HAP-1 (cell line): ENCODE measurements at places on chromosomes 4 and X.
A peak's percentile ranks its signal among the peaks of the same experiment; 100 is the strongest.

DNA sequence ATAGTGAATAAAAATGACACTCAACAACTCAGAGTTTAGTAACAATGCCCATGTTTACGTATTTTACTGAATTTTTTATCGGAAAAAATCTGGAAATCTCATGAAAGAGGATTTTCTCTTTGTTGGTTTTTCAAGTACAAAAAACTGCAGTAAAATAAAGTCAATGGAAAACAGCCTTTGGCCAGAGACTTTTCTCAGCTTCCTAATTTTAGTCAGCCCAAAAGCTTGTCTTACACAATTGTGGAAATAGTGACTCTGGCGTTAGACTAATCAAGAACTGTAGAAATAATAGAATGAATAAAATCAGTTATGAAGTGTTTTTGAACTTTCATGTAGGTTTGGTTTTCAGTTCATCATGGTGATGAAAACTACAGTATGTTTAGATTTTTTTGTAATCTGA lies 234.7 kb downstream of the DKK2 start:
- DNase-seq, result no peak

- DNase-seq, result no peak
These were observed 211.8 kb downstream of the NPFFR2 start for GRCh38 chr4:72243641-72244040.

DNA sequence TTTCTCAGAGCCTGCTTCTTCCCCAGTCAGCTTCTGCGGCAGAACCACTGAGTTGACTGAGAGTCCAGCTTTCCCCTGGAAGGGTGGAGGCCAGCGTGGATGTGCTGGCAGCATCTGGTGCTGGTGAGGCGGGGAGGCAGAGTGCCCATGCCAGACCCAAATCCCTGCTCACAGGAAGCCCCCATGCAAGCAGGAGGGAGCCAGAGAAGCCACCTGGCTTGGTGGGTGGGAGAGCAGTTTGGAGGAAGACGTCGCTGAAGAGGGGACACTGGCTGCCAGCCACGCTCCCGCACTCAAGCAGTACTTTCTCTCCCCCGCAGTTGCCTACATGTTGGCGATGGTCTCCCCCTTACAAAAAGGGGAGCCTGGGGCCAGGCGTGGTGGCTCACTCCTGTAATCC lies 6.0 kb downstream of the PDZD4 start:
- DNase-seq, result no peak

GRCh38 chrX:47231167-47231566 lies 1.6 kb upstream of the USP11 start:
- DNase-seq, result no peak

GRCh38 chrX:11760958-11761357 lies 2.9 kb downstream of the MSL3 start:
- DNase-seq, result no peak

- no peak for DNase-seq
These were observed 836.8 kb upstream of the LCORL start for GRCh38 chr4:18858229-18858922.

GRCh38 chrX:45806410-45807121 lies 605.9 kb upstream of the DIPK2B start:
- DNase-seq, result no peak

- no peak for DNase-seq
These were observed 463.5 kb downstream of the NKX6-1 start for GRCh38 chr4:84035568-84035967.

DNA sequence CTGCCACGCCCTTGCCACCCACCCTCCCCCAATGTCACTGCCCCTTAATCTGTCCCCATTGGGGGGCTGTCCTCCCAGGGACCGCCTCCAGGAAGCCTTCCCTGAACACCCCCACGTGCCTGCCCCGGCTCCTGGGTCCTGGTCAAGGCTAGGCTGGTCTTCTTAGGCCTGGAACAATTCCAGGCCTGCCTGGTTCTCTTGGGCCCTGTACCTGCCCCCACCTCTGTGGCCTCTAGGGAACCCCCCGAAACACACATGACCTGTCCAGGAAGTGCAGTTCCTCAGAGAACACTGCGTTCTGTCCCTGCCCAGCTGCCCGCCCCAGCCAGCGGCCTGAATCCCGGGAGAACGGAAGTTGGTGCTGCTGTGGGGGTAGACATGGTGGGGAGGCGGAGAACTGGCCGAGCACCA lies 5.1 kb downstream of the MXD4 start:
- DNase-seq, result no peak

- DNase-seq, result no peak
These were observed 8.5 kb downstream of the DLG3 start for GRCh38 chrX:70453024-70453618.

DNA sequence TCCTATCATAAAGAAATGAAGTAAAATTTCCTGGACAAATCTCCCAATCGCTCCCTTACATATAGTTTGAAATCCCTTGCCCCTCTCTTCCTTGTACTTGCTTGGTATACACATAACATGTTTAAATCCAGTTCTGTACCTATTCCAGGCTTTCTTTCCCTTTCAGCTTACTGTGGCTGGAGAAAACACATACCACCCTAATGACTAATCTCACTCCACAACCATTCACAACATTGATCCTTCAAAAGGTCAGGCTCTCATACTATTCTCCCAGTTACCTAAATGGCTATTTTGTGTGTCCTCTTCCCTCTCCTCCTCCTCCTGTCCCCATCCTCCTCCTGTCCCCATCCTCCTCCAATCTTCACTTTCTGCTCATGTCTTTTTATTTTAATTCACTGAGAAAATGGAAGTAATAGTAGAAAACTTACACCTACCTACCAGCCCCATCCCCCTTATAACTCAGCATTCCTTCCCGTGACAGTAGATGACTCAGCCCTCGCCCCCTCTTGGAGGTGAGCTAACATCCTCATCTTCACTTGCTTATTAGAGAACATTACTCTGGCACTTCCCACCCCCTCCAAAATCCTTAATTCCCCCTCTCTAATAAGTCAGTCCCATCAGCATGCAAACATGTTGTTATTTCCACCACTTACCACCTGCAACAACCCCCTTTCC lies 77.5 kb downstream of the IL15 start:
- no peak for DNase-seq

DNA sequence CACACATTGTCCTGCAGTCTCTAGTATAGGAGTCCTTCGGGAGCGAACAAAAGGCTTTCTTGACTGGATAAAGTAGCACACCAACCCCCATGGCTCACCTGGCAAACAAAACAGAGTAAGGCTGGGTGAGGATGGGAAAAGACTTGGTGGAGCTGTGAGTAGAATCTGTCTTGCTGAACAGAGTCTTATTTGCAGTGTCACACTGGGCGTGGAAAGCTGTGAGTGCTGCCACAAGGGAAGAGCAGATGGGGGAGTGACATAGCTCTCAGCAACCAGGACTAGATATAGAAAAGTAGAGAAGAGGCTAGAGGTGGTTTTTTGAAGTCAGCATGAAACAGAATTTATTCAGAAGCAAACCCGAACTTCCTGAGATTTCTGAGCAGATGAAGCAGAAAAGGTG lies 137.2 kb upstream of the ESX1 start:
- no peak for DNase-seq

DNA sequence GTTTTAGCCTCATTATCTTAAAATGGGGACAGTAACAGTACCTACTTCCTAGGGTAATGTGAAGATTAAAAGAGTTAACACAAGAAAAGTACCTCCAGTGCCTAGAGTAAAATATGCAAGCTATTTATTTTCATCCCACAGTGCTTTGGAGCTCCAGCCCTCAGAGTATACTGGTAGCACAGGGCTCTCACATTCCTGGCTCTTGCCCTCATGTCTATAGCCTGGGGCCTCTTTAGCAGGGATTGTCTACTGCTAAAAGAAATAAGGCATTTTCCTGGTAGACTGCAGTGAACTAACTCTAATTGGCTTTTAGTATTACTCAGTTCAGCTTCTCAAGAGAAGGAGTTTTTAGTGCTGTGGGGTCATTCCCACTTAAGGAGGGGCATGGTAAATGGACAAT lies 60.8 kb downstream of the RRAGB start:
- DNase-seq, result no peak

DNA sequence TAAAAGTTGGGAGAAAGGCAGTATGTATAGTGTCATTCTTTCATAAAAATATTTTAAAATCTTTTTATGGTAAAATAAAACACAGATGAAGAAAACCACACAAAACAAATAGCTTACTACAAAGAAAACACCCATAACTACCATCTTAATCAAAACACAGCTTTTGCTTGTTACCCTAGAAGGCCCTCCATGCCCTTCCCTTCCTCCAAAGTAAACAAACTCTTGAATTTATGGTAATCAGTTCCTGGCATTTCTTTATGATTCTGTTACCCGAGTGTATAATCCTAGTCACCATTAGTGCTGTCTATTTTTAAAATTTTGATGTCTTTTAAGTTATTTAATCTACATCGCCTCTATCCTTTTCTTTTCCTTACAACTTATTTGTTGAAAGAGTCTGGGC lies 170.9 kb downstream of the APBB2 start:
- no peak for DNase-seq

GRCh38 chr4:79651456-79651855 lies 243.4 kb upstream of the GK2 start:
- no peak for DNase-seq

GRCh38 chrX:117838581-117839331 lies 277.9 kb downstream of the KLHL13 start:
- no peak for DNase-seq

GRCh38 chr4:89715631-89716030 lies 121.3 kb downstream of the SNCA start:
- DNase-seq, result no peak

GRCh38 chr4:5079581-5079980 lies 28.3 kb downstream of the STK32B start:
- DNase-seq, result no peak

DNA sequence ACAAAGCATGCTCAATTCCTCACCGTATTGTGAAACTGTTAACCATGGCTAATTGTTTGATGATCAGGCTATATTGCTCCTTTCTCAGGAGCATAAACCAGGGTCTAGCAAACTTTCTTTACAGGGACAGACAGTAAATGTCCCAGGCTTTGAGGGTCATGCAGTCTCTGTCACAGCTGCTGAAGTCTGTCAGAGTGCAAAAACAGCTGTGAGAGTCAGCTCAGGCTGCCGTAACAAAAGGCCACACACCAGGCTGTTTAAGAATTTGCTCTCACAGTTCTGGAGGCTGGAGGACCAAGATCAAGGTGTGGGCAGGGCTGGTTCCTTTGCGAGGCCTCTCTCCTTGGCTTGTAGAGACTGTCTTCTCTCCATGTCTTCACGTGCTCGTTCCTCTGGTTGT lies 75.6 kb downstream of the GPR143 start:
- DNase-seq, result no peak

- no peak for DNase-seq
These were observed 22.8 kb downstream of the RPL9 start for GRCh38 chr4:39435659-39436563.

- no peak for DNase-seq
These were observed 1.3 kb downstream of the NKAP start for GRCh38 chrX:119942173-119942819.

GRCh38 chrX:13283950-13284546 lies 35.8 kb downstream of the ATXN3L start:
- peak; percentile 77 for DNase-seq

DNA sequence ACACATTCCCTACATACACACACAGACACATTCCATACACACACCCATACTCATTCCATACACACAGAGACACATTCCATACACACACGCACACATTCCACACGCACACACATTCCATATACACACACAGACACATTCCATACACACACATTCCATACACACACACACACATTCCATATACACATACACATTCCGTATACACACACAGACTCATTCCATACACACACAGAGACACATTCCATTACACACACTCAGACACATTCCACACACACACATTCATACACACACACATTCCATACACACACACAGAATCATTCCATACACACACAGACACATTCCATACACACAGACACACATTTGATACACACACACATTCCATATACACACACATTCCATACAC lies 15.2 kb downstream of the LINC00632 start:
- no peak for DNase-seq

DNA sequence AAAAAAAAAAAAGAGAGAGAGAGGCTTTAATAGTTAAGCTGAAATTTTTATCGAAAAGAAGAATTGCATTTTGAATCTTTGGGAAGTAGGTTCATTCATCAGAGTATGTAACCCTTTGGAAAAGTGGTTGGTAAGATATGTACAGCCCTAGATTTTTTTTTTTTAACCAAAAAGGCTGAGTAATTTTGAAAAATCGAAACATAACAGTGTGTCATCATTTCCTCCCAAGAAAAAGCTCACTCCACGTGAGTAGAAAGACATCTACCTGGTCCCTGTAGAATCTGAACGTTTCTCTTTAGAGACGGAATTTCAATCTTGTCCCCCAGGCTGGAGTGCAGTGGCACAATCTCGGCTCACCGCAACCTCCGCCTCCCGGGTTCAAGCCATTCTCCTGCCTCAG lies 16.2 kb downstream of the SHOX start:
- DNase-seq, result no peak

GRCh38 chr4:1019320-1019719 lies 7.9 kb downstream of the FGFRL1 start:
- DNase-seq, result no peak

GRCh38 chr4:142331132-142331531 lies 515.0 kb downstream of the INPP4B start:
- DNase-seq, result no peak

DNA sequence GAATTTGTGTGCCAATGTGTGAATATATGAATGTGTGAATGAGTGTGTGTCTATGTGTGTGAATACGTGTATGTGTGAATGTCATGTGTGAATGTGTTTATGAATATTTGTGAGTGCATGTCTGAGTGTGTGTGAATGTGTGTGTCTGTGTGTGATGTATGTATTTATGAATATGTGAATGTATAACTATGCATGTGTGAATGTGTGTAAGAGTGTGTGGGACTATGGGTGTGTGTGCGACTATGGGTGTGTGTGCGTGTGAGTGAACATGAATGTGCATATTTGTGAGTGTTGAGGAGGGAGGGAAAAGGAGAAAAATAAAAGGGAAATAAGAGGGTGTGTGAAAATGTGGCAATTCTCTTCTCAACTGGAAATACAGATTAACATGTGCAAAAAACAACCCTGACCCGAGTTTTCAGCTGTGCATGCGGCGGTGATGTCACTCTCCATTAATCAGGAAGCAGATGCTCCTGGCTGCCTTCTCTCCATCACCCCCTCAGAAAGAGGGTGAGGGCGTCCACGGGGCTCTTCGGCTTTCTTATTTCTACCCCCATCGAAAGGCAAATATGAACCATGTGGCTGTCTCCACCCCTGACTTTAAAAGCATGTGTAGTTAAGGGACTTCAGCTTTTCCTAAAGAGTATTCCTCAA lies 219.8 kb downstream of the MAML3 start:
- no peak for DNase-seq

DNA sequence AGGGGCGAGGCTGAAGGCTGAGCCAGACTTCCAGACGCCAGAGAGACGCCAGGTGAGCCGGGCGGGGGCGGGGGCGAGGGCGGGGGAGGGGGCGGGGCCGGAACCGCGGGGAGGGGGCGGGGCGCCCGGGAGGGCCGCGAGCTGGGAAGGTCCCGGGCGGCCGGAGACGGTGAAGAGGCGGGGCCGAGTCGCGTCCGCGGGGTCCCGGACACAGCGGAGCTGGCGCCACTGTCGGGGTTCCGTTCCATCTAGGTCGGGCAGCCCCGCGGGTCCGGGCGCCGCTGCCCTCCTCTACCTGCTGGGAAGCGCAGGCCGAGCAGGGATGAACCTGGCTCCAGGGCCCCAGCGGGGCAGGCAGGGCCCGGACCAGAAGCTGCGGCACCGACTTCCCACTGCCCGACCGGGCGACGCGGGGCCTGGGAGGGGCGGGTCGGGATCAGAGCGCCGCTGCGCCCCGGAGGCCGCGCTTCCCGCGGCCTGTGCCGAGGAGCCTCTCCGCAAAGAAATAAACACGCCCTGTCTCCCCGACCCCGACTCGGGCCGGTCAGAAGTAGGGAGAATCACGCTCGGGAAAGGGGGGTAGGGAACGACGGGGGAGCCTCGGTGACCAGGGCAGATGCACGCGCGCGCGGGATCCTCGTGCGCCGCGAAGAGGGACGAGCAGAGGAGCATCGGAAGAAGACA lies 10.6 kb downstream of the HMX1 start:
- DNase-seq, result no peak
